NCI-H146 (cell line): ENCODE measurements at places on chromosomes 13 and 19.

DNA sequence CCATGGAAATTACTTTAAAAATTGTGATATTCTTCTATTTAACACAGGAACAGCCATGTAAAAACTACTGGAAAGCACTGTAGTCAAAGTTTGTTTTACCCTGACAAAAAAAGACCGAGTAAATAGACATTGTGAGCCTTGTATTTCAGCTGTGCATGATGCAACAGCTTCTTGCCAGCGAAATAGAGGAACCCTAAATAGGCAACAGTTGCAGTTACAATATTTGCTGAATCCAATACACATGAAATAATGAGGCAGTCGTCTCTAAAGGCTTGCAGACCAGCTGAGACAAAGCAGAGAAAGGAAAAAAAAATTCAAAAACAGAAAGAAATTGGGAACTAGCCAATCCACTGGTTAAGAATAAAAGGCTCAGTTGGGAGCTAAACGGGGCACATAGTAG lies 1001.1 kb downstream of the OLFM4 start:
- no peak for DNase-seq

- peak; percentile 90 for DNase-seq
Measured at GRCh38 chr19:50377051-50377461, 799 bp downstream of the NR1H2 start.

GRCh38 chr19:17370026-17370587 lies 7.0 kb downstream of the PLVAP start:
- no peak for DNase-seq

GRCh38 chr13:103466761-103467160 lies 400.5 kb upstream of the SLC10A2 start:
- no peak for DNase-seq

DNA sequence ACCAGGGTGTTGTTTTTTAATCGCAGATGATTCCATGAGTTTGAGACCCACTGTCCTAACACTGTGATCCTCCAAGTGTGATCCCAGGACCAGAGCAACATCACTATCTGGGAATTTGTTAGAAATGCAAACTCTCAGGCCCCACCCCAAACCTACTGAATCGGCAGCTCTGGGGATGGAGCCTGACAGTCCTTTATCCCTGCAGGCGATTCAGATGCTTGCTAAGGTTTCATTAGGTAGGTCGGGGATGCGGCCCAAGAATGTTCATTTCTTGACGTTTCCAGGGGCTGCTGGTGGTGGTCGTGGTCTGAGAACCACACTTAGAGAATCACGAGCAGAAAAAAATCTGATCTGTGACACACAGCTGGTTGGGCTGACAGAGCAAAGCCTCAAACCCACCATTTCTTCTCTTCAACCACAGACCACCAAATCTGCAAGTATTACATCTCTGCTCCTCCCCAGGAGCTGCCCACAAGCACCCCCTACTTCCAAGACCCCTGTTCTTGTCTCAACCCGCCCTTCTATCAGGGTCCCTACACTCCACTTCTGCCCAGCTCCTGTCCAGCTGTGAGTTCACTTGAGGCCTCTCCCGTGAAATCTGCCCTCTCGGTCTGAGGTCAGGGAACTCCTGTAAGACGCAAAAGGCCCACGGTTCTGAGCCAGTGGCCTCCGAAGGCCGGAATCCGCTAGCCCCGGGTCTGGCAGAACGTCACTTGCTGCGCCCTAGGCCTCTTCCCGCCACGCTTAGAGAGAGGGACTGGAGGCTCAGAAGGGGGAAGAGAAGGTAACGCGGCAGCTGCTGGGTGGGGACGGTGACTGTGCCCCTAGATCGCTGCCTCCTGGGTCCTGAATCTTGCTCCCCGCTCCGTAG lies 1.1 kb upstream of the FARP1 start:
- peak; percentile 78 for DNase-seq

- DNase-seq, result no peak
Measured at GRCh38 chr19:13085666-13086065, 17.0 kb downstream of the LYL1 start.

- no peak for DNase-seq
Measured at GRCh38 chr13:40340368-40341095, 325.9 kb downstream of the FOXO1 start.

DNA sequence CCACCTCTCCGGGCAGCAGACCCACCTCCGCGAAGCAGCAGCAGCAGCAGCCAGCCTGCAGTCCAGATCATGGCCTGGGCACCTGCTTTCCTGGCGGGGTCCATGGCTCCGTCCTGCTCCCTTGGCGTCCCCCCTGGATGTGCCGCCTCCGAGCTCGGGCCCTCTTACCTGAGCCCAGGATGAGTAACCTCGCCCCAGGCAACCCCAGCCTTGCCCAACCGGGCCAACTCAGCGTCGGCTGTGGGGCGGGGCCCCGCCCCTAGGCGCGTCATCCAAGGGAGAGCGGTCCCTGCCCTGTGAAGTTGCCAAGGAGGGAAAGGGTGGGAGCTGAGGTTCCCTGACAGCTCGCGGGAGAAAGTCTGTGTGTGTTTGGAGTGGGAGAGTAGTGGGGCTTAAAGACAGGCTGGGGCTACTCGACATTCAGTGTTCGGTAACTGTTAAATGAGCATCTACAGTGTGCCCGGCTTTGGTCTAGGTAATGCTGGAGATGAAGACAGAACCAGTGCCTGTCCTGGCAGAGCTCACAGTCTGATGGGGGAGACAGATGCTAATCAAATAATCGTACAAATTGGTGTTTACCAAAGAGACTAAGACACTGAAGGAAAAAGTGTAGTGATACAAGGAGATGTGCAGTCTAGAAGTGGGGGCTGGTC lies at the start of gene LYPD3:
Gene LYPD3 (minus strand): TSS at position 141 of the 653 bp plus-strand sequence. CDS start 37 bp downstream, at position 104.
- peak; percentile 21 for DNase-seq

DNA sequence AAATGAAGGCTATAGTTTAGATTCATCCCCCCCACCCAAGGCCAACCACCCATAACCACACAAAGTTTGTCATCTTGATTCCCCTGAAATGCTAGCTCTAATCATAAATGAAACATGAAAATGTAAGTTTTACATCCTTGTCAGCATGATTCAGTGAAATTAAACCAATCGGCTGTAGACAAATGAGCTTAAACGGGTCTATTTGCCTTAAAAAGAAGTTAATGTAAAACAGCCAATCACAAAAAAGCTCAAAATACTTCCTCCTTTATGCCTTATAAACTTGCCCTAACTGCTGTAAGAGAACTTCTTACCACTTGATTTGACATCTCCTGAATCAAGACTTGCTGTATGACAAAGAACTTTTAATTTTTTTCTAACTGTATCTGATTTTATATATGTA lies 34.5 kb upstream of the MRI1 start:
- DNase-seq, result no peak

DNA sequence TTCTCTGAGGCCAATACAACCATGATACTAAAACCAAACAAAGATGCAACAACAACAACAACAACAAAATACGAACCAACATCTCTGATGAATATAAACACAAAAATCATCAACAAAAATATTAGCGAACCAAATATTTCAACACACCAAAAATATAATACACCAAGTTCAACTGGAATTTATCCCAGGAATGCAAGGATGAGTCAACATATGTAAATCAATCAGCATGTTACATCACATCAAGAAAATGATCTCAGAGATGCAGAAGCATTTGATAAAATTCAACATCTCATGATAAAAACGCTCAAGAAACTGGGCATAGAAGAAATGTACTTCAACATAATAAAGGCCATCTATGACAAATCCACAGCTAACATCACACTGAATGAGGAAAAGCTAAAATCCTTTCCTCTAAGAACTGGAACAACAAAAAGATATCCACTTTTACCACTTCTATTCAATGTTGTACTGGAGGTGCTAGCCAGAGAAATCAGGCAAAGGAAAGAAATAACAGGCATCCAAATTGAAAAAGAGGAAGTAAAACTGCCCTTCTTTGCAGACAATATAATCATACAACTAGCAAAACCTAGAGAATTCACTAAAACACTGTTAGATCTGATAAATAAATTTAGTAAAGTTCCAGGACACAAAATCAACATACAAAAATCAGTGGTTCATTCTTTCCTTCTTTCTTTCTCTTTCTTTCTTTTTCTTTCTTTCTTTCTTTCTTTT lies 2448.7 kb upstream of the PCDH20 start:
- DNase-seq, result no peak

- DNase-seq, result no peak
Measured at GRCh38 chr19:6837525-6837924, 49.9 kb upstream of the ADGRE1 start.

- DNase-seq, result no peak
Measured at GRCh38 chr19:3356805-3357204, 9.6 kb upstream of the NFIC start.

DNA sequence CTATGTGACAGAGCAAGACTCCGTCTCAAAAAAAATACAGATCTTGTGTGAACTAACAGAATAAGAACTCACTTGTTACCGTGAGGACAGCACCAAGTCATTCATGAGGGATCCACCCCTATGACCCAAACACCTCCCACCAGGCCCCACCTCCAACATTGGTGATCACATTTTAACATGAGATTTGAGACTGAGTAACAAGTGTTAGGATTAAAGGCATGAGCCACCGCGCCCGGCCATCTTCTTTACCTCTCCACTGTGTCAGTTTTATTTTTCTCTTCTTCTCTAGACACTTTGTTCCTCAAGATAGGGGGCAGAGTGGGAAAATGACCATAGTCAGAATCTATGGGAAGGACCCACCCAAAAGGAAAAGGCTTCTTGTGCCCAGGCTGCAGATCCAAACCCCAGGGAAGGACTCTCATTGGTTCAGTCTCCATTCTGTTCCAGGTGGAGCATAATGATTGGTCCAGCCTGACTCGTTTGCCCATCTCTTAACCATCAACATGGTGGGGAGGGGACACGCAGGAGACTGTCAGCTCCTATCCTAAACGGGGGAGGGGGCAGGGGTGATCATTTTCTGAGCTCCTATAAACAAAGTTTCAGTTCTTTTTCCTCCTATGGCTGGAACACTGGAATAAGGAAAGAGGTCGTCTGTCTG lies 1.3 kb upstream of the CALM3 start:
- DNase-seq, result peak; percentile 34

GRCh38 chr13:27016875-27017274 lies 154.7 kb downstream of the USP12 start:
- no peak for DNase-seq

DNA sequence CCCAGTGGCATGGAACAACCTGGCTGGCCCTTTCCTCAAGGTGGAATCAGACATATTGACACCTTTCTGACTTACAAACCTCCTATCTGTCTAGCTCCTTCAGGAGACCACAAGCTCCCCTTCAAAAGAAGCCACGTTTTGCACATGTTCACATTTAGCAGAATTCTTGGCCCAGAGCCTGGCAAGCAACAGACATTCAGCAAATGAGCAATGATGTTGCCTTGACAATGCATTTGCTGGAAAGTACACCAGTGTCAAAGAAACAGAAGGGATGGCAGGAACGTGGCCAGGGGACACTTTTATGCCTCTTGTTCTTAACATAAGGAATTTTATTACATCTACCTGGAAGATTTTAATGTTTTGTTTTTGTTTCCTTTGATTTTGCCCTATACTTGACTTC lies 85.5 kb upstream of the FGF14 start:
- DNase-seq, result no peak

DNA sequence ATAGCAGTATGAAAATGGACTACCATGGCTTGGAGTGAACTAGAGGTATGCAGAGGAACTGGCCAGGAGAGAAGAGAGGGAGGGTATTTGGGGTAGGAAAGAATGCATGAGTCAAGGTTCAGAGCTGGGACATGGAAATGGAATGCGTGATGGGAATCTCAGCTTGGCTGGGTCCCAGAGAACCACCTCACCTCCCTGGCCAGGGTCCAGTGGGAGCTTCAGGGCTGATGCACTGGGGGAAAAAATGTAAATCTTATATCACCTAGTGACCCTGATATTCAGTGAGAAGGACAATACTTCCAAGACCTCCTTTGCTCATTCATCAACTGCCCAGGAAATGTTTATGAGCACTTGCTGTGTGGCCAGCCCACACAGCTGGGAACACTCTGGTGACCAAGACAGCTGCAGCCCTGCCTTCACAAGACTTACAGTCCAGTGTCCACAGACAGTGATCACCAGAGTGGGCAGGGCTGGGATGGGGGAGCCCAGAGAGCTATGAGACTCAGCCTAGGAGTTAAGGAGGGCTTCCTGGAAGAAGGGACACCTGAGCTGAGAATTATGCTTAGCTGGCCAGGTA lies 12.8 kb downstream of the IGSF23 start:
- no peak for DNase-seq

- peak; percentile 50 for DNase-seq
Measured at GRCh38 chr13:91017669-91018053, 329.8 kb upstream of the MIR17HG start.

DNA sequence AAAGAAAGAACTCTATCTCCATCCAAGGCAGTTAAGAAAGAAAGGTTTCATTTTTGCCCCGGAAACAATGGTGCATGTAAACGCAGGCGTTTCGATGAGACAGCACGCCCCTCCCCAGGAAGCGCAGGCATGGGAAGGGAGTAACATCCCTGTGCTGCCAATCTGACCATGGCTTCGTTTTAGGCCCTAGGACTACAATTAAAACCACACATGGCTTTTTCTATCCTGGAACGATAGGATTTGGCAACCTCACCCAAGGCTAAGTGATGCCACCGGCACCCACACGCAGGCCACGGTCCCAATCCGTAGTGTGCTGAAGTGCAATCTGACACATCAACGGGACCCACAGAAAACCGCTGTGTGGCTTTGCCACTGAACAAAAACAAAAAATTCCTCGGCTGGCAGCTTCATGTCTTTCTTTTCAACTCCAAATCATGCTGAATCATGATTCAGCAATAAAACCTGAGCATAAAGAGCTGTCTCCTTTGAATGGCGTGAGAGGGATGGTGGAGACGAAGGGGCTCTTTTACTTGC lies 24.2 kb downstream of the RANBP3 start:
- DNase-seq, result no peak

- no peak for DNase-seq
Measured at GRCh38 chr13:80388506-80388905, 47.6 kb upstream of the SPRY2 start.

DNA sequence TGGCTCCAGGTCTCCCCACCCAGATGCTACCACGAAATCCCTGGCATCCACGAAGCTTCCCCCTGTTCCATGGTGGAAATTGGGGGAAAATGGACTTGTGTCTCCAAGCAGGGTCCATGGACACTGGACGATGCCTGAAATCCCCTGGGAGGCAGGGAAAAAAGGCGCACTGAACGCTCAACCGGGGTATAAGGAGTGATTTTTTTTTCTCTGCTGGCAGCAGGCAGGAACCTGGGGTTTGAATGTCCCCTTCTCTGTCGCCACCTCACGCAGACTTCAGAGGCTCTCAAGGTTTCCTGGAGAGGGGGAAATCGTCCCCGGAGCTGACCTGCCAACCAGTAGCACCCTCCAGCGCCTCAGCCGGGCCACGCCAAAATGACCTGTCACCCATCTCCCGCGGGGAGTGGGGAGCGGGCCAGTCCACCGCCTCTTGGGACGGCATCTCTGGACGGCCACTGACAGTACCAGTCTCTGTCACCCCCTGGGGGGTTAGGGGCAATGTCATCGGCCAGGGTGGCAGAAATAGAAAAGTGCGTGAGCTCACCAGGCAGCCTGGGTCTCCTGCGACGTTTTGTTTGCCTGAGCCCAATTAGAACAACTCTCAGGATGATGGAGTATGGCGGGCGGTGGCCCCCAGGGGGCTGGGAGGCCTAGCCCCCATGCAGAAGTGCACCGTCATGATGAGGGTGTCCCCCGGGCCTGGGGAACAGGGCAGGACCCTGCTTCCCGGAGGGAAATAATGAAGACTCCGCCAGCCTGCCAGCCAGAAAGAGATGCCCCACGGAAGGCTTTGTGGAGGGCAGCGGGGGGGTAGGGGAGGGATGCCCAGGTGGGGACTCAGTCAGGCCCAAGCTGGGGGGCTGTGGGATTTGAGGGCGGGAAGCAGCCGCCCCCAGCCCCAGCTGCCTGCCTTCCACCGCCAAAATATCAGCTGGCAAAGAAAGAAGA lies 2.6 kb downstream of the PTPRS start:
- peak; percentile 14 for DNase-seq
